ENCODE measurements at places on chromosomes 2 and 18.

DNA sequence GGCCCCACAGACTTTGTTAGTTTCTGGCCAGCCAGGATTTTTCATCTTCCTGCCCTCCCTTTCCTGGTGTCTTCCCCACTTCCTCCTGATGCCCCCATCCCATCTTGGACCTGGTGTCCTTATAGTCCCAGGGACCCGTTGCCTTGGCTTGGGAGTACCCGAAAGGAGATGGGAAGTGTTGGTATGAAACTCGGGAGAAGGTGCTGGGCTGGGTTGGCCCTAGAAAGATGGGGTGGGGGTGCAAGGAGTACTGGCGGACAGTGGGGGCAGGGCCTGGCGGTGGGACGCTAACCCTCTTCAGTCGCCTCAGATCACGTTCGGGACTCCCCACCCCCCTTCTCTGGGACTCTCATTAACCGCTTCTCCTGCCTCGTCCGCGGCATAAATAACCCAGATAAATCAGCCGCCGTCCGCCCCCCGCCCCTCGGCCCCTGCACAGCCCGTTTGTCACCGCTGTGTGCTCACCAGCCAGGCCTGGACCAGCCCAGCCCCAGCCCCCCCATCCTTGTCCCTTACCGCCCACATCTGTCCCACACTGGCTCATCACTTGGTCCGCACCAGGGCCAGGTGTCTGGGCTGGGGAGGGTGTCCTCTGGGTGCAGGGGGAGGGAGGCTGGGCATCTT, 3.7 kb upstream of the ASIC4 start:
- DNase-seq = no peak

DNA sequence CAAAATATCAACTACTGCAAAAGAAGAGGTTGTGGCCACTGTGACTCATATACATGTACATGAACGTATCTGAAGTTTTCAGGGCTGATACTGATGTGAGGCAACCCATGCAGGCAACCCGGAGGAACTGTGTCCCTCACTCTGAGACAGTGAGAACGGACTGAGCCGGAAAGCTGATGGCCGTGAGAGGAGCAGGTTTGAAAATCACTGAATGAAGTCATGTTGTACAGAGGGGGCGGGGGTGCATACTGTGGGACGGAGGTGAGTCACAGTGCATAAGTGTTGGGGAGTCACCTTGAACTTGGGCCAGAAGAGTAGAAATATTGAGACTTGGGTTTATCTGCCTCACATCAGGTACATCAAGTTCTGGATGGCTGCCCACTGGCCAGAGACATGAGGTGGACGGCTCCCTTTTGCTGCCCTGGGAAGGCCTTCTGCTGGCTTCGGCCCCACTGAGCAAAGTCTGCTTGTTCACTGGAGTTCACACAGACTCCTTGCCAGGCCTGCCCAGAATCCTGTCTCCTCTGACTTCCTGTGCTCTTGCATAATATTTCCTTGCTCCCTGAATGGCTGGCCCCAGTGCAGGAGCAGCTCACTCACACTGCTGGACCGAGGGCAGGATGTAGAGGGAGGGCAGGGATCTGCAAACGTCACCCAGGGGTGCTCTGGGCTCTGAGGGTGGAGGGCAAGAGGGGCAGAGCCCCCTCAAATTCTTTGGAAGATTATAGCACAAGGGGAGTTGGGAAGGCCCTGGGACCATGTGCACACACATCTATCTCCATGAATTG, 18.1 kb downstream of the EPAS1 start:
- no peak for DNase-seq

- DNase-seq = peak; percentile 16
These were observed 108.0 kb downstream of the CDH19 start for GRCh38 chr18:66495844-66496243.

GRCh38 chr18:52152036-52152435, 188.0 kb upstream of the DCC start:
- DNase-seq = no peak

GRCh38 chr2:169585673-169586072, 1.5 kb downstream of the PPIG start:
- DNase-seq = no peak

- DNase-seq = no peak
These were observed 6.0 kb upstream of the UGT1A5 start for GRCh38 chr2:233706720-233707119.

GRCh38 chr2:231960810-231961348, 634 bp upstream of the DIS3L2 start:
- DNase-seq = no peak

DNA sequence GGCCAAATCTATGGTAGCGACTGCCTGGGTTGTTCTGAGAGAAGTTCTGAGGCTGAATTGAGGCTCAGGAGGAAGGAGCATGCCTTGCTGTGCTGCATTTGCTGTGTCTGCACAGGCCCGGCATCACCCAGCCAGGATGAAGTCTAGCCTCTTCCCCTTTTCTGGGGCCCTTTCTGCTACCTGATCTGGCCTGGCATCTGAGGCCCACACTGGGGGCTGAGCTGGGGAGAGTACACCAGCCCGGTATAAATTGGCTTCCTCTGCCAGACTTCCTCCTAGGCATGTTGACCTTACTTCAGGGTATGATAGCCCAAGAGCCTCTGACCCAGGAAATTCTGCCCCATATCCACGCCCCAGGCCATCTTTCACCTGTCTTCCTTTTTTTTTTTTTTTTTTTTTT, 30.0 kb downstream of the MRPL35 start:
- no peak for DNase-seq

DNA sequence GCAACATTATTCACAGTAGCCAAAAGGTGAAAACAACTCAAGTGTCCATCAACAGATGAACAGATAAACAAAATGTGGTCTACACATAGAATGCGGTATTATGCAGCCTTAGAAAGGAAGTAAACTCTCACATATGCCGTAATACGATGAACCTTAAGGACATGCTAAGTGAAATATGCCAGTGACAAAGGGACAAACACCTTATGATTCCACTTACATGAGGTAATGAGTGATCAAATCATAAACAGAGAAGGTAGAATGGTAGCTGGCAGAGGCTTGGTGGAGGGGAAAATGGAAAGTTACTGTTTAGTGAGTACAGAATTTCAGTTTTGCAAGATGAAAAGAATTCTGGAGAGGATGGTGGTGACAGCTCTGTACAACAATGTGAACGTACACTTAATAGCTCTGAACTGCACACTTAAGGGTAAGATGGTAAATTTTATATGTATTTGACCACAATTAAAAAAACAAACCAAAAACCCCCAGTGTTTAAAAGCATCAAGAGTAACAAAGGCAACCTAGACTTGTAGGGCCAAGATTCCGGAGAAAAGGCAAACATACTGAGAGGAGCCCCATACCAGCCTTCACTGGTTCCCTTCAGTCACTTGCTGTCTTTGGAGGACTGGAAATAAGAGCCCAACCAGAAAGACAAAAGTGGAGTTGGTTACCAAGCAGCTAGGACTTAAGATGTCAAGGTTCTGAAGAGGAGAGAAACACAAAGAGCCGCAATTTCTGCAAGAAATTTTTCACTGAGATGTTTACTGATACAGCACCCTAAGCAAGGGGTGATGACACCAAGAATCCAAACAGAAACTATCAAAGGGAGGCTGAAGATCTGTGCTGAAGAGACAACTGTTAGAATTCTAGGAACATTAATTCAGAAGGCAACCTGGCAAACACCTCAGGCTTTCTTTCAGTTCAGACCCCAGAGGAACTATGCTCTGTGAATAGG, 61.3 kb downstream of the CUL3 start:
- no peak for DNase-seq

DNA sequence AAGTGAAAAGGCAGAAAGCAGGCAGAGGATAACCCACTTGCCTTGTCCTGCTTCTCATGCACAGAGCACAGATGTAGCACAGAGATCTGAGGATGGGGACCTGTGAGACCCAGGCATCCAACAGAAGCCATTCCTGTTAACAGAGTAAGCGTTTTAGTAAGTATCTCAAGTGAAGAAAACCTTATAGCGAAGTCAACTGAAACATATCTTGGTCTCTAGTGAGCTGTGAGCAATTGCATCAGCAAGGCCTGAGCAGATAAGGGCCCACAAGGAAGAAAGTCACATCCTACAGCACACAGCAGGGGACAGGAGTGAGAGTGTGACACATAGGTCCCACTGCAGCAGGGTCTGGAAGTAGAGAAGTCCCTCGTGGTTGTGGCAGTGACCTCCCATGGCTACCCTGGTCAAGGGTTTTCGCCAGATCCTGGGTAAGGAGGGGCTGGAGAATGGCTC, 248.7 kb upstream of the TNP1 start:
- DNase-seq = no peak

- no peak for DNase-seq
These were observed 28.6 kb downstream of the LRRC30 start for GRCh38 chr18:7259475-7259874.

GRCh38 chr2:143433251-143433650, 304.0 kb downstream of the ARHGAP15 start:
- no peak for DNase-seq

- peak; percentile 93 for DNase-seq
These were observed 29.5 kb downstream of the KIAA2012 start for GRCh38 chr2:202102425-202103000.

- no peak for DNase-seq
These were observed 66.5 kb upstream of the NEUROD1 start for GRCh38 chr2:181746844-181747243.

- DNase-seq = no peak
These were observed 108.9 kb downstream of the INHBB start for GRCh38 chr2:120454654-120455385.

DNA sequence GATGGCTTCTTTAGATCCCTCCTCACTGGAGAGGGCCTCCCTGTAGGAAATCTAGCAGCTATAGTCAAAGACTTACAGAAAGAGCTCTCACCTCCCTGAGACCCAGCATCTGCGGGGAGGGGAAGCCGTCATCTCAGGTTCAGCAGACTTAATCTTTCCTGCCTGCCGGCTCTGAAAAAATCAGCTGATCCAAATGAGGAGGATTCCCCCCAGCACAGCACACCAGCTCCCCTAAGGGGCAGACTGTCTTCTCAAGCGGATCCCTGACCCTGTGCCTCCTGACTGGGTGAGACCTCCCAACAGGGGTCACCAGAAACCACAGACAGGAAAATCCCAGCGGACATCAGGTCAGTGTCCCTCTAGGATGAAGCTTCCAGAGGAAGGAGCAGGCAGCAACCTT, 601.9 kb downstream of the CNTNAP5 start:
- no peak for DNase-seq

- DNase-seq = no peak
These were observed 28.0 kb downstream of the SULT1C2 start for GRCh38 chr2:108316461-108317258.

- DNase-seq = peak; percentile 20
These were observed 484 bp upstream of the DARS1 start for GRCh38 chr2:135985826-135986393.

- no peak for DNase-seq
These were observed 66.7 kb downstream of the KIAA1328 start for GRCh38 chr18:36895606-36896005.

- DNase-seq = no peak
These were observed 219.0 kb downstream of the SH3BP4 start for GRCh38 chr2:235170536-235171521.

DNA sequence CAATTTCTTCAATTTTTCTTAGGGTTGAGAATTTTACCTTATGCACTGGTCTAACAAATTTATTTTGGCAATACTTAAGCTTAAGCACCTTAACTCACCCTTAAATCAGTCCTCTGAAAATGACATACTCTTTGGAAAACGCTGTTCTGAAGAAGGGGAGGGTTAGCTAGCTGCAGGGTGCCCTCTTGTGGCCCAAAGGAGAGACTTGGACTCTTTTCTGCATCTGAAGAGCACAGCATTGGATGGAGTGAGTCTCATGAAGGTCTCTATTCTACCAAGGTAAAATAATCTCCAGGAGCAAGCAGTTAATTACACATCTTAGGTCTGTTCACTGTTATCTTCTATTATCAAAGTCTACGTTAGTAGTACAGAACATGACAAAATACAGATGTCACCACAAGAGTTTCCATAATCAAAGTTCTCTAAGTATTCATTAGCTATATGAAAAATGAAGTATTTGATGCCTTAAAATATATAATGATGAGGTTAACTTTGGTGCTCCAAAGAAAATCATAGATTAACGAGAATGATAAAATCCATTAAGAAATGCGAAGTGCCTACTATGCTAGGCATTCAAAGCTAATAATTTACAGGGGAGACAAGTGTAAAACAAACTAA, 24.4 kb downstream of the PUM2 start:
- no peak for DNase-seq

GRCh38 chr2:104733226-104733943, 120.5 kb upstream of the POU3F3 start:
- no peak for DNase-seq

DNA sequence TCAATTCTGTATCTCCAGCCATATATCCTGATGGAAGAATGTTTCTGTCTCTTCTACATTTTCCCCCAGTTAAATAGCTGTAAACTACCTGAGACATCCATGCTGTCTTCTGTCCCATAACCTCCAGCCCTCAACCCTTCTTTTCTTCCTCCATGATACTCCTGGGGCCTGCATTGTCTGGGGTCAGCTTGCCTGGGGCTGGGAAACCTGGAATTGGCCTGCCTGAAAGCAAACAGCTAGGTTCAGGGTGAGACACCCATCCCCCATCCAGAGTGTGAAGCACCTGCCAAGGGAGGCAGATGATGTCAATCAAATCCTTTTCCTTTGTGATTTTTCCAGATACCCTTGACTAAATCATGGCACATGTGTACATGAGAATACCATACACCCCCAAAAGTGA, 313.7 kb upstream of the MGAT5 start:
- DNase-seq = no peak

DNA sequence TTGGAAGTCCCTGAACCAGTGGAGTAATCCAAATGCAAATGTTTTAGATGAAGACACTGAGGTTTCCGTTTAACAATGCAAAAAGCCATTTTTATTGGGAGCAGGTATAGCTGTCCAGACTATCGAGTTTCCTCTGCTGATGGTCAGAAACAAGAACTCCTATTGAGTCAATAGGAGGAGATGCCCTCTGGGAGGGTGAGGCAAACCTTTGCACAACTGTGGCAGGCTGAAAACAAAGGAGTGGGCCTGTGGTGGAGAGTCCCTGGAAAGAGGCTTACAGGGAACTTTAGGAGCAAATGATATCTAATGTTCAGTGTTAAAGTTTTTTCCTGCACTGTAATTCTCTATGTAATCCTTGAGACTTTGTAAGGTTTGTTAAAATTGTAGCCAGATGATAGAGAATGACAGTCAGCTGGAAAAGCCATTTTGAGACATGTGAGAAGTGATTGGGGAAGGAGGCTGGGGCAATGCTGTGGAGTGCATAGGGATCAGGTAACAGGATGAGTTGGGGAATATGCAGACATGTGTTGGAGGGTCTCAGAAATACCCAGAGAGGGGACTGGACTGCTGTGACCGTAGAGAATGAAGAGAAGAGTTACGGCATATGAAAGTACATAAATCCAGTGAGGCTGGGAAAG, 15.1 kb upstream of the EML4 start:
- no peak for DNase-seq

- DNase-seq = no peak
These were observed 156.1 kb upstream of the VRK2 start for GRCh38 chr2:57890464-57890863.

DNA sequence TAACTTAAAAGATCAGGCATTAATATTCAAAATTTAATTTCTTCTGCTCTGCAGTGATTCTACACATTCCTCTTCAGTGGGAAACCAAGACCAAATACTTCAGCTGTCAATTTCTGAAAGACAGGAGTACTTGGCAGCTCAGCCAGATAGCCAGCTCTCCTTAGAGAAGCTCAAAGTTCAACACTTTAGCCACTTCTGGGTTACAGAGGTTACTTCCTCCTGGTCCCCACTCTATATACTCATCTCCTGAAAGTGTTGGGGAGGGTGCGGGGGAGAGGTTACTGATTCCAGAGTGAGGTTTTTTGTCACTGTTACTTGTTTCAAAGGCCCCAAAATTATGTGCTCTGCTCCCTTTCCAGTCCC, 4.1 kb downstream of the CYTIP start:
- DNase-seq = no peak
